ENCODE measurements at places on chromosomes 11 and 22.
A peak's percentile ranks its signal among the peaks of the same experiment; 100 is the strongest.

DNA sequence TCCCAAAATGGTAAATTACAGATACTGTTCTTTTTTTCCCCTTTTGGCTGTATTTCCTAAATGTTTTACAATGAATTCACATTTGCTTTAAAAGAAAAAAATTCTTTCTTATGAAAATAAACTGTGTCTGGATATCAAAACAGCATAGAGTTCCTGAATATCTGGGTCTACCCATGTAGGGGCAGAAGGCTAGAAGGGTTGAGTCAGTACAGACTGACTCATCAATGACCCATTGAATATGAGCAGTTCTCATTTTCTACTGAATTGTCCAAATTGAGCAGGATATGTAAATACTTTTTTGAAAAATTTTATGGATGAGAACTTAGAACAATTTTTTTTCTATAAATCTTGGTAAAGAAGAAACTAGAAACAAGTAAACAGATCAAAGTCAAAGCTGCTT, 16.3 kb upstream of the C11orf87 start:
- no peak for DNase-seq

- DNase-seq = no peak
Observed at GRCh38 chr11:72238492-72239312, 5.3 kb downstream of the PHOX2A start.

DNA sequence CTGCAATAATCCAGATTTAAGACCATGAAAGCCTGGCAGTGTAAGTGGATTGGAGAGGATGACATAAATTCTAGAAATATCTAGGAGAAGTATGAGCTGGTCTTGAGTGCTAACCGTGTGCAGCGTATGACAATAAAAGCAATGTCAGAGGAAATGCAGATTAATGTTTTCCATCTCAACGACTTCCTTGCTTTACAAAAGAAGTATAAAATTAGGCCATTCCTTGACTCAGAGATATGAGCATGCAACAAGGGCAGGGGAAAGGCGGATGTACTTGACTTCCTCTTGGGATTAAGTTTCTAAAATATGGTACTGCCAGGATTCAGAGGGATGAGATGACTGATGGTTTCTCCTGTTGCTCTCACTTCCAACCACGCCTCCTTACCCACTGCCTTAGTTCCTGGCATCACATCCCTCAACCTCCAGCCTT, 32.3 kb downstream of the ADAMTS15 start:
- DNase-seq = no peak

GRCh38 chr11:925496-926301, at the start of gene AP2A2:
Gene AP2A2, plus strand, starts transcription at chr11:925870. Its CDS starts 152 bp downstream, at chr11:926022.
- DNase-seq = peak; percentile 87

DNA sequence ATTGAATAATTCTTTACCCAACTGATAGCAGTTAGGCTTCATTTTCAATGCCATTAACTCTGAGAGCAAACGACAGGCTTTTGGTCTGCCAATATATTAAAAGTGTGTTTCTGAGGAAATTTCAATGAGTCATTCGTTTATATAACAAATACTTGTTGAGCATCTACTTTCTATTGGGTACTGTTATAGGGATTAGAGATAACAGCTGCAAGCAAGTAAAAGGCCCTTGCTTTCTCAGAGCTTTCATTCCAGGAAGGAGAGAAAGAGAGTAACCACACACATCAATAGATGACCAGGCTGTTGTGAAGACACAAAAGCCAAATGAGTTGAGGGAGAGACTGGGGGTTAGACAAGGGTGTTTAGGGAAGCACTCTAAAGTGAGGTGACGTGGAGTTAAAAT, 35.7 kb downstream of the CD44 start:
- no peak for DNase-seq

- DNase-seq = no peak
Observed at GRCh38 chr11:33722590-33723234, 13.5 kb downstream of the CD59 start.

DNA sequence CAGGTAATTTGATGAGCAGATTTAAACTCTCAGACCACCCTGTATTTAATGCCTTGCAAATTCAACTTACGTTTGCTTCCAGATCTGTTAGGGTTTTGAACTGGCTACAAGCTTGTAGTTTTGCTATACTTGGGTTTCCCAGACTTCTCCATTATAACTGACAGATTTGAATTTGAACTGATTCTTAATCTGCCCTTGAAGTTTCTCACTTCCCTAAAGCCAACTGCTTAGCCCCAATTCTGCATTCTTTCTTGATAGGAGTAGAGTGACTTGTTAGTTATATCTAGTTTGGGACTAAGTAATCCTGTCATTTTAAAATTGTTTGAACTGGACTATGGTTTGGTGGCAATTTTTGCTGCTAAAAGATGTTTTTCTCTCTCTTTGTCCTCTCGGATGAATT, 9.7 kb downstream of the LAYN start:
- no peak for DNase-seq

DNA sequence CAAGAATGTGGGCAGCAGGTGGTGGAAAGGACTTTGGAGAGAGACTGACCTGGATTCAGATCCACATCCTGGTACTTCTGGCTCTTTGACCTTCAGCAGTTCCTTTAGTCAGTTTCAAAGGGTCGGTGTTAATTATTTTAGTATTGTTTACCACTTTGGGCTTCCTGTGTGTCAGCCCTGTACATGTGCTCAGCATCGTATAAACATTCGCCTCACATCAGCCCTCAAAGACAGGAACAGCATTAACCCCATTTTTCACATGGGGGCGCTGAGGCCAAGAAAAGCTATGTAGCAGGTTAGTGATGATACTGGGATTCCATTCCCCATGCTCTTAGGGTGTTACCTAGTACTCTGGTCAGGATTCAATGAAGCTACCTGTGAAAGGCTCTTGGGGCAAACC, 72.1 kb upstream of the YWHAH start:
- no peak for DNase-seq

GRCh38 chr11:1039481-1040427, 3.2 kb upstream of the MUC6 start:
- no peak for DNase-seq

GRCh38 chr11:67030976-67031375, 8.0 kb downstream of the SYT12 start:
- DNase-seq = no peak

GRCh38 chr22:50626850-50627641, 906 bp downstream of the ARSA start:
- DNase-seq = no peak

- no peak for DNase-seq
Observed at GRCh38 chr11:104997288-104997687, 25.7 kb downstream of the CASP5 start.

GRCh38 chr11:11615086-11615485, 6.7 kb downstream of the GALNT18 start:
- DNase-seq = no peak

- no peak for DNase-seq
Observed at GRCh38 chr11:10450462-10451425, 4.3 kb upstream of the AMPD3 start.

DNA sequence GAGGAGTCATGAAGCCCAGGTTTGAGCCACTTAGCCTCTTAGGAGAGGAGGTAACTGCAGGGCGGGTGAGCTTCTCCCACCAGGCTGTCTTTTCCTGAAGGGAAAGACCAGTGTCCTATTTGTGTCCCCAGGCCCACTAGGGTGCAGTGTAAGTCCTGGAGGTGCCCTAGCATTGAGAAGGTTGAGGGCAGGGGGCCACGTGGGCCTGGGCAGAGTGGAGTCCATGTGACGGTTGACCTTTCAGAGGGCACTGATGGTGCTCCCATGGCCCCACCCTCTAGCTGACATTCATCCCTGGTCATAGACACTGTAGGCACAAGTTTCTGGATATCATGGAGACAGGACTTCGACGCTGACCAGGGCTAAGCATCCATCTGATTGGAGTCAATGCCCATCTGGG, 44.1 kb upstream of the TP53I11 start:
- no peak for DNase-seq

DNA sequence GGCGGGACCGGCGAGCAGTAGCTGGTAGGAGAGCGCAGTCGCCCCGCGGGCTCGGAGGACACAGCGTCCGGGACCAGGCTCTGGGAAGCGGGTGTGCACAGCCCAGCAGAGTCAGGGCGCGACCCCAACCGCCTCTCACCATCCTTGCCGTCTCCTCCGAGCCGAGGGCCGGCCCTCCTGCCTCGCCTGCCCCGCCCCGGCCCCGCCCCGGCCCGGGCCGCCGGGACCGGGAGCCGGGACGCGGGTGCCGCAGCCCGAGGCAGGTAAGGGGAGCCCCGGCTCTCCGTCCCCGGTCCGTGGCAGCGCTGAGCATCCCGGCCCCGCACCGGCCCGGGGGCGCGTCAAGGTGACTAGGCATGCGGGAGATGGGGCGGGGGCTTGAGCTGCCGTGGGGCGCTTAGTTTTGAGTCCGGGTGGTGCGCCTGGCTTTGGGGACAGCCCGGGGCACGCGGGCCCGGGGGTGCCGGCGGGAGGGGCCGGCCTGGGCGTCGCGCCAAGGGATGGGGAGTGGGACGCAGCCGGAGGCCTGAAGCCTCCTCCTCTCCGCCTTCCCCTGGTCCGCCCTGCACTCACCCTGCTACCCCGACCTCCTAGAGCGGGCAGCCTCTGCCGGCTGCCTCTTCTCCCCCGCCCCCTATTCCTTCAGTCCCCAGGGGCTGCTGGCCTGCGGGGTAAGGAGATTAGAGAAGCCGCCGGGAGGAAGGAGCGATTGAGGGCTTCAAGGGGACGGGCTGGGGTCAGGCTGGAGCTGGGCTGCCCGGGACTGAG, at the start of gene ABCG4:
ABCG4 (plus strand) TSS at position 35 of the 768 bp plus-strand sequence. CDS start 914 bp downstream, outside the sequence.
- no peak for DNase-seq

- no peak for DNase-seq
Observed at GRCh38 chr11:122204206-122204605, 88.2 kb upstream of the BLID start.

DNA sequence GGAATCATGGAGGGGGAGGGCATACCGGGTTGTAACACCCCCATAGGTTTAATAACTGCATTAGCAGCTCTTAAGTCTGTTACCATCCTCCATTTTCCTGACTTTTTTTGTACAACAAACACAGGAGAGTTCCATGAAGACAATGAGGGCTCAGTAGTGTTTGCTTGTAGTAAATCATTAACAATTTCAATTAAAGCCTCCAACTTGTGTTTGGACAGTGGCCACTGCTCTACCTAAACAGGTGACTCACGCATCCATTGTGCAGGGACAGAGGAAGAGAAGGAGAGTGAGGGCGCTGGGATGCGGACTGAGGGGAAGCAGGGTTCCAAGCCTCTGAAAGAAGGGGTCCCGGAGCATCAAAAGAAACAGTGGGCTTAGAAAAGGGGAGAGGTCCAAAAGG, 21.3 kb upstream of the MTNR1B start:
- DNase-seq = no peak

DNA sequence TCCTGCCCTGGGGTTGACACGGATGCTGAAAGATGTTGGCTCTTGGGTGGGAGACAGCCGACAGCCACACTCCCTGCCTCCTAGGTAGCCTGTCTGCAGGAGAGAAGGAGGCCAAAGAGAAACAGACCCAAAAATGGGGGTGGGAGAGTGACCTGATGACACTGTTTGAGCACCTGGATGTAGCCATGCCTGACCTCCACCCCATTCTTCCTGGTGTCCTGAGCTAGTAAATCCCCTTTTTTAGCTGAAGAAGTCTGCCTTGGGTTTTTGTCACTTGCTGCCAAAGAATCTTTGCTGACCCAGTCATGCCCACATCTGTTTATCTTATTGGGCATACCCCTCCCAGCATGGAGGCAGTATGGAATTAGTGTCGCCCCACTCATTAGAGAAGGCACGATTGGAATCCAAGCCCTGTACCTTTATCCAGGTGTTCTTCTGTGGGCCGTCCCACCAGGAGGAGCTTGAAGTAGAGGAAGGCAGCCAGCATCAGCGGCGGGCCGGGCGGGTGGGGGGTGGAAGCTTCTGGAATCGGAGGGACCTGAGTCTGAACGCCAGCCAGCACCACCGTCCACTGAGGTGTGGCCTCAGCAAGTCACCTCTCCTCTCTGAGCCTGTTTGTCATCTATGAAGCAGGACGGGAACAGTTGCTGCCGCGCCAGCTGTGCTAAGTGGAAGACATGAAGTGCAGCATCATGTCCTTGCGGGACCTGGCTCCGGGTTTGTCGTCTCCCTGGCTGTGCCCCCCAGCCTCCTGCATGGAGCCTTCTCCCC, 37.8 kb downstream of the IGHMBP2 start:
- no peak for DNase-seq

DNA sequence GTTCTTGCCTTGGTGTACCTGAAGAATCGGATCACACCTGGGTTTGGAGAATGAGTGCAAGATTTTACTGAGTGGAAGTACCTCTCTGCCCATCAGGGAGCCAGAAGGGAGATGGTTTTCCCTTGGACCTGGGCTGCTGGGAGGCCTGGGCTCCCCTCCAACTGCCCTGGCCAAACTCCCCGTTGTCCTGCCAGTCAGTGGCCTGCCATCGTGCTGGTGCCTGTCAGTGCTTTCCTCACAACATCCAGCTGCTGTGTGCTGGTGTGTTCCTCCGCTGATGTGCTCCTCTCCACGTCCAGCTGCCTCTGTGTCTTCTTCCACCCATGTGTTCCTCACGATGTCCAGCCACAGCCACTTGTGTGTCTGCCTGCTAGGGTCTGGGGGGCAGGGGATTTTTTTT, 87.9 kb upstream of the CLPB start:
- no peak for DNase-seq

GRCh38 chr11:114762408-114762807, 84.1 kb downstream of the NXPE2 start:
- DNase-seq = no peak

DNA sequence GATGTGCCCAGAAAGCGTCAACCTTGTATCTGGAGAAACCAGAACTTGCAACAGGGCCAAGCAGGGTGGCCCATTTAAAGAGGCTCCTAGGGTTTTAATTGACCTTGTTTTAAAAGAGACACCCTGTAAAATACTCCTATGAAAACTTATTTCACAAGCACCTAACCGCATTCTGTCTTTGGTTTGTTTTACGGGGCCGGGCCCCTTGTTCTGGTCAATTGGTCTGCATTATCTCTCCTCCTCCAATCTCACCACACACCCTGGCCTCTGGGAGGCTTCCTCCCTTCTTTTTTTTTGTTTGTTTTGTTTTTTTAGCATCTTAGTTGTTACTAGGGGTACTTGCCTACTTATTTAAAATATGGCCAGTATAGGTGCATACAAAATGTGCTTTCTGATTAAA, 4.7 kb downstream of the EHF start:
- no peak for DNase-seq

- no peak for DNase-seq
Observed at GRCh38 chr22:48065892-48066291, 1303.4 kb downstream of the TBC1D22A start.

GRCh38 chr11:60375316-60375715, 3.0 kb upstream of the MS4A7 start:
- no peak for DNase-seq

DNA sequence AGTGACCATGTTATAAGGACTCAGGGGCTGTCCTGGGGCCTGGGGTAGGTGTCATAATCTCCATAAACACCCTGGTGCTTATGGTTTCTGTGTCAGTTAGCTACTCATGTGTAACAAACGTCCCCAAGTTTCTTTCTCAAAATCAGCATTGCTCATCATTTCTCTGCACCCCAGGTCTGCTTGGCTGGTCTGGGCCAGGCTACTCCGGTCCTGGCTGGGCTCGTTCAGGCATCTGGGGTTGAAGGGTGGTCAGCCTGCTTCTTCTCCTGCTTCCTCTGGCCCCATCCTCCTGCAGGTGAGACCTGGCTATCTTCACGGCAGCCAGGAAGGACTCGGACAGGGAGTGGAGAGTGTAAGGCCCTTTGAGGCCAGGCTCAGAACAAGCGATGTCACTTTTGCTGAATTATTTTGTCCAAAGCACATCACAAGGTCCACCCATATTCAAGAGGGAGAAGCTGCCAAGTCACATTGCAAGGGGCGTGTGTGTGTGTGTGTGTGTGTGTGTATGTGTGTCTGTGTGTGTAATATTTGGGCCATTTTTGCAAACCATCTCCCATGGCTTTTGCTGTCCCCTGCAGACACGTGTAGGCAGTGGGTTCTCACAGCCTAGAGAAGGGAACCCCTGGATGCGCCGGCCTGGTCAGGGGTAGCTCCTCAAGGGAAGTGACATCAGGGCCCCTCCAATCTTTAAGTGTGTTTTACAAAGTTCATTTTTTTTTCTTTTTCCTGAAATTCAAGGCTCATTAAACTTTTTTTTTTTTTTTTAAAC, 535.8 kb downstream of the TBC1D22A start:
- DNase-seq = no peak
